ENCODE measurements at places on chromosomes 12 and 14.
A peak's percentile ranks its signal among the peaks of the same experiment; 100 is the strongest.

- no peak for DNase-seq
Observed at GRCh38 chr12:116982791-116983411, 72.2 kb downstream of the FBXW8 start.

GRCh38 chr14:64825509-64825908 is 54.2 kb downstream of the SPTB start:
- no peak for DNase-seq

DNA sequence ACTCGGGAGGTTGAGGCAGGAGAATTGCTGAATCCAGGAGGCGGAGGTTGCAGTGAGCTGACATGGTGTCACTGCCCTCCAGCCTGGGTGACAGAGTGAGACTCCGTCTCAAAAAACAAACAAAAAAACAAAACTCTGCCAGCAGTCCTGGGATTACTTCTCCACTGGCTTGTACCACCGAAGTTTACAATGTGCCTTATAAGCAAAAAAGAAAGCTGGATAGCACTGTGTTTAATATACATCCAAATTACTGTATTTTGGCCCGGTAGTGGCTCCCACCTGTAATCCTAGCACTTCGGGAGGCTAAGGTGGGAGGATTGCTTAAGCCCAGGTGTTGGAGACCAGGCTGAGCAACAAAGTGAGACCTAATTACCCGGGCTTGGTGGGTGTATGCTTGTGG is 16.7 kb downstream of the HOMEZ start:
- DNase-seq = no peak

- DNase-seq = no peak
Observed at GRCh38 chr14:103762541-103762940, 46.9 kb downstream of the ZFYVE21 start.

DNA sequence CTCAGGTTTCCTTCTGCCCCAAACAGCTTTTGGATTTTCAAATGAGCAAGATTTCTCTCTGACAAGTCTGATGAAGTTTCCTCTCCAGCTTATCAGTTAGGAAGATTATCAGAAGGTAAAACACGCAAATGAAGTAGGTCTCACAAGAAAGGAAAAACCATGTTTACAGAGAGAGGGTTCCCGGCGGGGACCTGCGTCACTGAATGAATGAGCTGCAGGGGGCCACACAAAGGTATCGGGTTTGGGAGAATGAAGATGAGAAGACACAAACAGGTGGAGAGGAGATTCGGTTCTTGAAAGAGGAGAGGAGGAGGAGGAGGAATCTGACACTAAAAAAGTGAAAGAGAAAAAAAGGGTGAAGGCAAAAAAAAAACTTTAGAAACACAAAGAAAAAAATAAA is 208.6 kb downstream of the CALM1 start:
- no peak for DNase-seq

GRCh38 chr12:14219156-14219555 is 146.3 kb upstream of the ATF7IP start:
- no peak for DNase-seq

GRCh38 chr12:67456431-67456901 is 187.3 kb downstream of the CAND1 start:
- DNase-seq = peak; percentile 86

DNA sequence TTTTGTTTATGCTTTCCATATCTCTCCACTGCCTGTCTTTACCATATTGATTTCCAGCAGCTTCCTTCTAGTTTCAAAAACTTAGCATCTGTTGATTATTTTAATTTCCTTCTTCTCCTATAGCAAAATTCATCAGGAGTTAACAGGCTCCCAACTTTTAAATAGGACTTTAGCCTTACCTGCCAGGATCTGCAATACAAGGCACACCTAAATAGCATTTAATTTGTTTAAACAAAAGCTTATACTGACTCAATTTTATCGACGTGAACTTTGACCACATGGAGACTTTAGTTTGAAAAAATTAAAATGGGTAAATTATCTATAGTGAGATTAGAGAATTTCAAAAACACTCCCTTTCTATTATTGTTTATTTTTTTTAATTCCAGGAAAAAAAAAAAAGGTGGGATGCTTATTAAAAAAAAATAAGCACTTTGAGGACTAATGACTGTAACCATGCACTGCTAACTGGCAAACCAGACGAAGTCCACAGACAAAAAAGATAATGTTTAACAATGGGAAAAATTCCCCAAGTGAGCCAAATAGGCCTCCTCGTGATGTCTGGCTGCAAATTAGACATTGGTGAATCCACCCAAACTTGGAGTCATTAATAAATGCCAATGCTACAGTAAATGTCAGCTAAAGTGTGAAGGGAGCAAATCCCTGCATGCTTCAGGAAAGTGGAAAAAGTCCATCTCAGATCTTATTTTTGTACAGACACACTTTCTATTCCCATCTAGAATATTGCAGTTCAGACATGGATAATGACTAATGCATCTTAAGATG is 40.7 kb downstream of the RMST start:
- DNase-seq = no peak

- DNase-seq = no peak
Observed at GRCh38 chr14:82362452-82362851, 828.8 kb upstream of the SEL1L start.

GRCh38 chr14:56005191-56006053 is 112.8 kb upstream of the PELI2 start:
- DNase-seq = no peak

DNA sequence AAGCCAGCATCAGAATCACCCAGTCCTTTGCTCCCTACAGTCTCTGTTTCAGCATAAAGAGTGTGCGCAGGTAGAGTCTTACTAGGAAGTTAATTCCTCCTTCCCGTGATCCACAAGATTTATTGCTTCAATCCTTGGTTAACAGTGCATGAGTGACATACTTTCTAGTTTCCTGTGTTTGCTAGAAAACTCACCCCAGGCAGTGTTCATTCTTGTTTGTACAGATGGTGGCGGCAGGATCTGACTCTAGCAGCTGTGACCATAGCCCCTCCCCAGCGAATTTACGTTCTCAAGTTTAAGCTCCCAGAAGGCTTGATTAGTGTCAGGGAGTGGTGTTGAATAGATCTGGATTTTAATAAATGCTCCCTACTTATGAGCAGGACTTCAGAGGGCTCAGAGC is 75.9 kb upstream of the ANO2 start:
- DNase-seq = no peak

GRCh38 chr12:18343708-18344107 is 82.4 kb downstream of the PIK3C2G start:
- no peak for DNase-seq

- DNase-seq = peak; percentile 46
Observed at GRCh38 chr12:118035190-118036041, 18.9 kb downstream of the RFC5 start.

GRCh38 chr14:22598099-22598895 is at the start of gene ABHD4:
ABHD4 (plus strand) TSS chr14:22598300; CDS start chr14:22598307, 7 bp downstream.
- DNase-seq = peak; percentile 54

- no peak for DNase-seq
Observed at GRCh38 chr14:24829862-24830261, 195.9 kb upstream of the GZMB start.

DNA sequence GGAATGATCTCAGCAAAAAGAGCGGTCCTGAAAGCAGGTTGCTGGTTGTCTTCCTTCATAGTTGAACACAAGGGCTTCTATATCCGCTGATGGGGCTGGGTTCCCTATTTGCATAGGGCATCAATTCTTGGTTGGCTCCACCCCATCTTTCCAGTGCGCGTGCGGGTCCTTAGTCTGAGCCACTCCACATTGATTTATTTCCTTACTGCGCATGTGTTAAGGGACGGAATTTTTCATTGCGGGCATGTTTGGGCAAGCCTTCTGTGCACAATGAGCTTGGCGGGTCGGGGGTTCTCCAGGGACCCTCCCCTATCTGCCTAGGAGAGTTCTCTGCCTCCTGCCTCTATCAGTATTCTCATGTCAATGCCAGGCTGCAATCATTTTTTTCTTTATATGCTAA is 21.2 kb upstream of the DLGAP5 start:
- no peak for DNase-seq

DNA sequence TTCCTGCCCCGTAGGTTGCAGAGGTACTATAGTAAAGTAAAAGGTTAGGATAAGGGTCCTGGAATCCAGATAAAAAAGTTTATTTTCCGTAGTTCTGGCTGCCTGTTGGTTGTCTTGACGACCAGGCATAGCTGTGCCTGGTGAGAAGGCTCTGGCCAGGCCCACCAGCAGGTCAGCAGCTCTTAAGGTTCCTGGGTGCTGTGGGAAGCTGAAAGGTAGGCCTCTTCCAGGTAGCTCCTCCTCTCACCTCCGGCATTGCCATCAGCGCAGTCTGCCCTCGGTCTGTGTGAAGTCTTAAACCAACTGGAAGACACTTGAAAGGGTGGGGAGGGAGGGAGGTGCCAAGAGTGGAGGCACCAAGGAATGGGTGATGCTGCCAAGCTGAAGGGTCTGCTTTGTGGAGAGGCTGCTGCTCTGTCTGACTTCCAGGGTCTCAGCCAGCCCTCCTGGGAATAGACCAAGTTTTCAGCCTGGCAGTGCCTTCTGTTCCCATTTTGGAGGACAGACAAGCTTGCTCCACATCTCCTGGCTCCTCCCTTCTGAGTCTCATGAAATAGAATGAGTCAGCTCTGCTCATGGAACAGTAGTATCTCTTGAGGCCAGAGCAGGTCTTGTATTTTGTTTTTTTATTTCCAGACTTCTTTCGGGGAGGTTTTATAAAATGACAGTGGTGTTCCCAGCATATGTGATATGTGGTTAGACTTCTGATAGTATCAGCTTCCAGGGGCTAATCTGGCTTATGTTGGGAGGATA is 5.2 kb upstream of the ACADS start:
- DNase-seq = no peak

DNA sequence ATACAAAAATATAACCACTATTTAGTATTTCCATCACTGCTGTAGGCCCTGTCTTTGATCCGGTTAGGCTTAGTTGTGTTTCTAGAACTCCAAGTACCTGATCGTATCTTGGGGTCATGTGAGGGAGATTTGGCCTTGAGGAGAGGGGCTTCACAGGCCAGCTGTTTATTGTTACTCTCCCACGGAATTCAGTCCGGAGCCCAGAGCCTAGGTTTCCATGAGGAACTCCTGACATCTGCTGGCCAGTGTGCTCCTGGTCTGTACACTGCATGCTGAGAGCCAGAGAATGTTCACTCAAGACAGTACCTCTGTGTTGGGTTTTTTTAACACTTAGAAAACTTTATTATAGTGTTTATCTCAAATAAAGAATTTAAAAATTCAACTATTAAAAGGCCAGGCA is 341.0 kb upstream of the TMEM132C start:
- no peak for DNase-seq
